ENCODE measurements at places on chromosomes 12 and 14.
A peak's percentile ranks its signal among the peaks of the same experiment; 100 is the strongest.

- peak; percentile 53 for DNase-seq
Observed at GRCh38 chr12:64733857-64734256, 25.3 kb downstream of the GNS start.

DNA sequence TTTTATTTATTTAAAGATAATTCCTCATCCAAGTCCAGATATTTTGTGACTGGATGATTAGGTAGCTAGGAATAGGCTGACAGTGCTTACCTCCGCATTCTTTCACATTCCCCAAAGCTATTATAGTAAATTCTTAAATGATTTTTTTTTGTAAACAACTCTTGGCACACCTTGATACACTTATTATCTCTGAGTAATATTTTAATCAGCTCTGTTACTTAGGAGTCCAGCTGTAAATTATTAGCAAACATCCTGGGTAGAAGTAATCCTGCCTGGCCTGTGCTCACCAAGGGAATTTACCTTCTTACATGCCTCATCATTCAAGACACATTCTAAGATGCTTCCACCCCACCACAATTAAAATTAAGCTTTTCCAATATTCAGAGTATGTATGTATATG is 186.1 kb downstream of the SLC2A13 start:
- DNase-seq = no peak

DNA sequence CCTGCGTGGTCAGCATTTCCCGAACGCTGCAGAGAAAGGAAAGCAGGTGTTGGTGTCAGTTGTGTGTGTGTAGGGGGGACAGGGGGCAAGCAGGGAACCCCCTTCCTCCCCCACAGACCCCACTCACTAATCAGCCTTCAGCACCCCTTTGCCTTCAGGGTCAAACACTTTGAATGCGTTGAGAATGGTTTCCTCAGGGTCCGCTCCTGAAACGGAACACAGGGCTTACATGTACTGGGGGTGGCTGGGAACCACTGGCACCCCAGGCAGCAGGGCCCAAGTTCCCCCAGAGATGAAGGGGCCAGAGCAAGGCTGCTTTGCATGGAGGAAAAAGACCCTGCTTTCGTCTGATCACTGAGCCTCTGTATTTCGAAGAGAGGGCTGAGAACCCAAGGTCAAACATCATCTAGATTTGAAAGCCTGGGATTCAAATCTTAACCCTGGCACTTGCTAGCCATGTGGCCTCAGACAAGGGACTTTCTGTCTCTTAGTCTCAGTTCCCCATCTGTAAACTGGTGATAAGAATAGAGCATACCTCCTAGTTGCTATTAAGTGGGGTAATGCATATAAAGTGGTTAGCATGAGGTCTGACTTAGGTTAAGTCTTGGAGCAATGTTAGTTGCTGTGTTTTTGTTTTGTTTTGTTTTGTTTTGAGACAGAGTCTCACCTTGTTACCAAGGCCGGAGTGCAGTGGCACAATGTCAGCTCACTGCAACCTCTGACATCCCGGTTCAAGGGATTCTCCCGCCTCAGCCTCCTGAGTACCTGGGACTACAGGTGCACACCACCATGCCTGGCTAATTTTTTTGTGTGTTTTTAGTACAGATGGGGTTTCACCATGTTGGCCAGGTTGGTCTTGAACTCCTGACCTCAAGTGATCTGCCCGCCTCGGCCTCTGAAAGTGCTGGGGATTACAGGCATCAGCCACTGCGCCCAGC is 7.0 kb downstream of the MYL2 start:
- DNase-seq = no peak

GRCh38 chr14:105986894-105987284 is 460.5 kb downstream of the TMEM121 start:
- DNase-seq = no peak

GRCh38 chr12:80857311-80857710 is 80.4 kb downstream of the LIN7A start:
- DNase-seq = no peak
